ENCODE measurements at places on chromosomes 2 and 18.

- DNase-seq: no peak
Measured at GRCh38 chr2:47617028-47617427, 165.9 kb upstream of the MSH6 start.

DNA sequence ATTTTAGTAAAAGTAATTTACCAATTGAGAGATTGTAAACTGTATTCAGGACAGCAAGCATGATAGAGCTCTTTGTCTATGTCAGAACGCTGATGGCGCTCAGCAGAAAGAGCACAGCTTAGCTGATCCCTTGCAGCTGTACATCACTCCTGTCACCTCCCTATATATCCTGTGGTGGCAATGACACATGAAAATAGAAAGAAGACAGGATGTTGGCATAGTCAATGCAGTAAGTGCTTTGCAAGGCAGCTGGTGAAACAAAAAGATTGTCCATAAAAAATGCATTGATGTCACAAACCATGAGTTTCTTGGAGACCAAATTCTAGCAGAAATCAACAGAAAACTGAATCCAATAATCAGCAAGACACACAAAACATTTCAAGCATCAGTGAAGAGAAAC is 221.5 kb downstream of the RIT2 start:
- no peak for DNase-seq

- DNase-seq: no peak
Measured at GRCh38 chr2:144629935-144630334, 110.0 kb upstream of the ZEB2 start.

- DNase-seq: no peak
Measured at GRCh38 chr2:54577944-54578647, 122.0 kb downstream of the SPTBN1 start.

DNA sequence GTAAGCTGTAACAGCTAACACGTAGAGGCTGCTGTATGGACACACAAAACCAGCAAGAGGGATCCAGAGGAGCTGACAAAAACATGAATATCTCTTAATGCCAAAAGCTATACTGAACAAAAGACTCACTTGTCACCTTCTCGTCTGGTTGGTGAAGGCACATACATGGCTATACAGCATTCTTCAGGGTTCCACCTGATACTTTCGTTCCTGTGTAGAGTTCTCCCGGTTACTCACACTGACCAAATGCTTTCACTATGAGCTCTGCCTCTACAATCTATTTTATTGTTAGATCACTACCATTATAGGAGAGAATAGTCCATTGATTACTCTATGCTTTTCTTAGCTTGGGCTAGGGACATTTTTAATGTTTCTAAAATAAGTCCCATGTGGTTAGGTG is 193.1 kb downstream of the HNMT start:
- no peak for DNase-seq

- no peak for DNase-seq
Measured at GRCh38 chr2:167294776-167295140, 406.5 kb downstream of the XIRP2 start.

DNA sequence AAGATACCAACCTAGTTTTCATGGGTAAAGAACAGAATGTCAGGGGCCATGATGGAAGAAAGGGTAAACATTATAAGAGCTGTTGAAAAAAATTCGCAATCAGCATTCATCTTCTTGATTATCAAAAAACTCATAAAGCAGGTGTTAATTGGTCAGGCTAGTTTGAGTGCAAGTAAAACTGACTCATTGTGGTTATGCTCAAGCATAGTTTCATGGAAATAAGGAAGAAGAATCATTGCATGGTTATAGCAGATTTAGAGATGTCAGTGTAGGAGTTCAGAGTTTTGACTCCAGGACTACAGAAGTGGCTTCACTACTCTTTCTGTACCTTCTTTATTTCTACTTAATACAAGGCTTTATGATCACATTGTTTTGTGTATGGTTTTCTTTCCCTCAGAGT is 26.9 kb upstream of the CDH19 start:
- DNase-seq: no peak

- DNase-seq: no peak
Measured at GRCh38 chr2:180374502-180375281, 367.6 kb upstream of the CWC22 start.

- no peak for DNase-seq
Measured at GRCh38 chr2:34162231-34162630, 563.1 kb upstream of the FAM98A start.

DNA sequence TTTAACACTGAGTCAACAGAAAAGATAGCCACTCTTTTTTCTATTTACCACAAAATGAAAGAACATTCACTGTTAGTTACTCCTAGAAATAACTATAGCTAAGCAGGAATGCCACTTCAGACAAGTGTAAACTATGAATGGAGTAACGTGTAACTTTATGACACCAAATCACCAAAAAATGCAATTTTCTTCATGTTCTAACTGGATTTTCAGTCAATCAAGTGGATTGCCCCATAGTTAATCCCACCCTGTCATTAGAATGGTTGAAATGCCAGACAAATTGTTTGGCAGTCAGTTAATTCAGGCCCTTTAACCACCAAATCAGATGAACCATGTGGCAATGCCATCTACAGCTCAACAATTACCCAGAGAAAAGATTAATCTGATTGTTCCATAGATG is 9.9 kb downstream of the EPHA4 start:
- no peak for DNase-seq

- no peak for DNase-seq
Measured at GRCh38 chr18:32468147-32468845, 2.4 kb downstream of the GAREM1 start.

- DNase-seq: no peak
Measured at GRCh38 chr18:4762330-4762729, 307.2 kb upstream of the DLGAP1 start.

GRCh38 chr2:212299333-212299732 is 239.3 kb downstream of the ERBB4 start:
- no peak for DNase-seq

GRCh38 chr2:119384971-119385370 is 18.2 kb downstream of the DBI start:
- DNase-seq: no peak

DNA sequence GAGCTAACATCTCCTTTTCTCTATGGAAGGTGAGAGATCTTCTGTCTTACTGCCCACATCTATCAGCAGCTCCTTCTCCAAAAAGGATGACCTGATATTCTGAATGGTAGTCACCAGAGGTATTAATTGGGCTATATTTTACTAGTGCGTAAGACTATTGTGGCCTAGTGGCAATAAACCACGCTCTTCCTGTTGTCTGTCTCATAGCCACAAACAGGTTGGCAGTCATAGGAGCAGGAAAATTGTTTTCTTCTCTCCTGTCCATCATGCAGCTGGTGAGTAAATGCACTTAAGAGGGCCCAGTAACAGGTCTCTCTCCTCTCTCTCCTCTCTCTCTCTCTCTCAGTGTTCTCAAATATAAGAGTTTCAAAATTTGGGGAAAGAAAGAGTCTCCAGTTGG is 856.8 kb upstream of the ACVR2A start:
- no peak for DNase-seq

DNA sequence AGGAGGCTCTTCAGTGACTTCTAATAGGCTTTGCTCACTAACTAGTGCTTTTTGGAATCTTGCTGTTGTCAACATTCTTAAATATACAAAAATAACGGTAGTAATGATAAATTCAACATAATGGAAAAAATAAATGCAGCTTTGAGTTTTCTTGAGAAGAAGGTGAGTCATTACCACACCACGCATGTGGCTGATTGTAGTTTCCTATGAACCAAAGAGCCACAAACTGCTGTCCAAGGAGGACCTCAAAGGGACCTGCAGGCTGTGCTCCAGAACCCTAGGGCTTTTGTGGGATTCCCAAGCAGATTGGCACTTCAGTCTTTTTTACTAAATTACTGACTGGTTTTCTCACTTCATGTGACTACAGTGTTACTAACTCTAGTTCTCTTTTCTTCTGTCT is 66.7 kb downstream of the TPGS2 start:
- no peak for DNase-seq

- peak; percentile 60 for DNase-seq
Measured at GRCh38 chr18:76451396-76452331, 43.4 kb downstream of the ZNF516 start.

GRCh38 chr2:106334802-106335201 is 133.4 kb downstream of the RGPD3 start:
- DNase-seq: no peak

GRCh38 chr2:73133566-73134197 is 20.9 kb upstream of the RAB11FIP5 start:
- no peak for DNase-seq

DNA sequence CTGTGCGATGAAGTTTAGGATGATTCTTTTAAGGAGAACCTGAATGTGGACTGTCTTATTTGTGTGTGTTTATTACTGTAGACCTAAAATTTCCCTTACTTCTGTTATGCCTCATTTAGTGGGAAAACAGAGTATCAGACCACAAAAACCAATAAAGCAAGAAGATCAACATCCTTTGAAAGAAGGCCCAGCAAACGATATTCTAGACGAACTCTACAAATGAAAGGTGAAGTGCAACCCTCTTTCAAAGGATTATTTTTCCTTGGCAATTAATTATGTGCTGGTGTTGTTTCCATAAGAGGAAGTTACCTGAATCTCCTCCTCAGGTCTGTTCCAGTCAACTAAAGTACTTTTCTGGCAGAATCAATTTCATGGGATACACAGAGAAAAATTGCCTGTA is 78.6 kb downstream of the EPB41L5 start:
- no peak for DNase-seq

DNA sequence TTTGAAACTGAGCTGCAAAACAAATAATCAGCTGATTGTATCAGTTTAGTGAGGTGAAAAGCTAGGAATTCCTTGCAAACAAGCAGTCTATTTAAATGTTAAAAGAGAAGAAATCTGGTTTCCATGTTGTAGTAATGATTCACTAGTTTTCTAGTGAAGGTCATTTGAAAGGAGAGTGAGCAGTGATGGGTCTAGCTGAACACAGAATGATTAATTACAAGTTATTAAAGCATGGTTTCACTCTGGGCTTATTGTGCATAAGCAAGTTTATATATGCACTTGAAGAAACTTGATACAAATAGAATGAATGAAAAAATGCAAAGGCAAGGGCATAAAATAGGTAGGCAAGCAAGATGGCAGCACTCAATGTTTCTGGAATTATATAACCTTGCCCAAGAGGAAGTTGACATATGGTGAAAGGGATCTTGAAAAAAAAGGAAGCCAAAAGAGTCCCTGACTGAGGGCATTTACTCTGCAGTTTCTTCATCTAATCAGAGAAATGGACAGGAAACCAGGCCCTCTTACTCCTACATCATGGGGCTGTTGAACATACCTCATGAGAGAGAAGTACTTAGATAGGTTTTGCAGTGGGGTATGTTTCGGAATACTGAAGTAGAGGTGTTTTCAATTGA is 53.2 kb downstream of the PLCL1 start:
- DNase-seq: no peak

DNA sequence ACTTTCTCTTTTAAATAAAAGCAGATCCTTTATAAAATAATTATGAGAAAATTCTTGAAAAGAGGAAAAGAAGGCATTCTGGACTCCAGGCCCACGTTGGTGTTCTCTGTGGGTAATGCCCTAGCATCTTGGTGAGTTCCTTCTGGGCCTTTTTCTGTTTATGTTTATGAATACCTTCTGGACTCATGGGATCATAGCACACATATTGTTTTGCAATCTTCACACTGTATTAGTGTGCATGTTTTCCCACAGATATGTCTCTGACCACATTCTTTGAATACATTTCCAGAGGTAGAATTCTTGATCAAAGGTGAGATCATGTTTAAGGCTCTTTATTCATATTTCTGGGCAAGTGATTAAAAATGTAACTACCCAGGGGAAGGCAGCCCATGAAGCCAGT is 15.9 kb downstream of the GLI2 start:
- DNase-seq: no peak

GRCh38 chr2:83602753-83603152 is 856.3 kb downstream of the SUCLG1 start:
- DNase-seq: no peak

DNA sequence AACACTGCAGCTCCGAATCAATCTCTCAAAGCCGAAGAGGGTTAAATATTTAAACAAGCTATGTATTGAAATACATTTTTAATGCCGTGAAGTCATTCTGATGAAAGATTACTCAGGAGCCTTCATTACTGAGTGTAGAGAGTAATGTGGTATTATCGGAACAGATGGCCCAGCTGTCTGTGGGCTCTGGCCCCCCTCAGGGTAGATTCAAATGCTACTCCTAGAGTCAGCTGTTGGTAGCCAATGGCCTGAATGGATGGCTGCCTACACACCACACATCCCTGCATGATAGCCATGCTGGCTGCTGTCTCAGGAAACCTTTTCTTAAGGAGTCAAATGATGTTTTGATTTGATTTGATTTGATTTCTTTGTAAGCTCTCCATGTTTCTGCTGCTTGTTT is 732.3 kb upstream of the CELF4 start:
- no peak for DNase-seq

- DNase-seq: no peak
Measured at GRCh38 chr2:191637182-191638078, 40.5 kb upstream of the NABP1 start.

- no peak for DNase-seq
Measured at GRCh38 chr18:22681908-22682307, 251.2 kb upstream of the RBBP8 start.

GRCh38 chr2:217248312-217248935 is 388.6 kb upstream of the TNP1 start:
- DNase-seq: peak; percentile 69

DNA sequence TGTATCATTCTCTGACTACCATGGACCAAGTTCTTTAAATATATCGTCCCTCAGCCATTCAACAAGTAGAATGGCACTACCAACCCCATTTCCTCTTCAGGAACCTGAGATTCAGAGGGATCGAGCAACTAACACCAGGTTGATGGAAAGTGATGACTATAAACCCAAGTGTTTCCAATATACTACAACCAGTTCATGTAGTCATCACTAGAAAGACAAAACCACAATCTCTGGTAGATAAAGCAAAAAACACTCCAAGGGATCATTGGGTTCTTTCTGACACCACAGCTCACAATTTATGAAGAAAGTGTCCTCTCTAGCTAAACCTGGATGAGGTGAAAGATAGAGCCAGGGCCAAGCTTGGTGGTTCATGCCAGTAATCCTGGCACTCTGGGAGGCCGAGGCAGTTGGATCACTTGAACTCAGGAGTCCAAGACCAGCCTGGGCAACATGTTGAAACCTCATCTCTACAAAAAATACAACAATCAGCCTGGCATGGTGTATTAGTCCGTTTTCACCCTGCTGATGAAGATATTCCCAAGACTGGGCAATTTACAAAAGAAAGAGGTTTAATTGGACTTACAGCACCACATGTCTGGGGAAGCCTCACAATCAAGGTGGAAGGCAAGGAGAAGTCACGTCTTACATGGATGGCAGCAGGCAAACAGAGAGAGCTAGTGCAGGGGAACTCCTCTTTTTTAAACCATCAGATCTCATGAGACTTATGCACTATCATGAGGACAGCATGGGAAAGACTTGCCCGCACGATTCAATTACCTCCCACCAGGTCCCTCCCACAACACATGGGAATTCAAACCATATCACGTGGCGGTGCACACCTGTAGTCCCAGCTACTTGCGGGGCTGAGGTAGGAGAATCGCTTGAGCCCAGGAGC is 2.2 kb downstream of the CD226 start:
- no peak for DNase-seq

- no peak for DNase-seq
Measured at GRCh38 chr18:9743200-9744016, 35.3 kb downstream of the RAB31 start.

GRCh38 chr18:3930126-3931012 is 480.4 kb downstream of the TGIF1 start:
- no peak for DNase-seq

- DNase-seq: no peak
Measured at GRCh38 chr2:74031221-74031620, 46.5 kb downstream of the TET3 start.

Measured in NCI-H1092 treated with DMSO at 0.1 percent for 48 hours (cell line).